Ureter (tissue), 1 donor: ENCODE measurements at places on chromosomes 2 and 18.

DNA sequence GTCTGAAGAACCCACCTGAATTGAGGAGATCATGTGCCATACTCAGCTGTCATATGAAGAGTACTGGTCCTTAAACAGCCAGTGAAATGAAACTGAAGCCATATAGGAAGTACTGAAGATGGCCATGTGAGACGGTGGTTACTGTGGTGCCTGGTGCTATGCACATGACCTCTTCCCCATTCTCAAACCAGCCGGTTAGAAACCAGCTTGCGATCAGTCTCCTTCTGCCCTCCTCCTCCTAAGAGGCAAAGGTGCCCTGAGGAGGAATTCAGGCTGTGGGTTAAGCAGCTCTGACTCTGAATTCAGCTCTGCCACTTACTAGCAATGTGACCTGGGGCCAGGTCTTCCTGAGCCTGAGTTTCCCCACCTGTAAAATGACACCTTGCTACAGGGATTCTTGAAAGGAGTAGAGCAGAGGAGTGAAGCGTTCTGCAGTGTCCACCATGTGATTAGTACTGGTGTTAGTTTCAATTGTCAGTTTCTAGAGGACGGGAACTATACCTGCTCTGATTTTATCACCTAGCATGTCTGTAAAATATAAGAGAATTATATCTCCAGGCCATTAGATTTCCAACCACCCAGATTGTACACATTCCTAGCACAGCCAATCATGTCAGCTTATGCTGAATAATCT, 5.1 kb downstream of the FECH start:
- no peak for DNase-seq

DNA sequence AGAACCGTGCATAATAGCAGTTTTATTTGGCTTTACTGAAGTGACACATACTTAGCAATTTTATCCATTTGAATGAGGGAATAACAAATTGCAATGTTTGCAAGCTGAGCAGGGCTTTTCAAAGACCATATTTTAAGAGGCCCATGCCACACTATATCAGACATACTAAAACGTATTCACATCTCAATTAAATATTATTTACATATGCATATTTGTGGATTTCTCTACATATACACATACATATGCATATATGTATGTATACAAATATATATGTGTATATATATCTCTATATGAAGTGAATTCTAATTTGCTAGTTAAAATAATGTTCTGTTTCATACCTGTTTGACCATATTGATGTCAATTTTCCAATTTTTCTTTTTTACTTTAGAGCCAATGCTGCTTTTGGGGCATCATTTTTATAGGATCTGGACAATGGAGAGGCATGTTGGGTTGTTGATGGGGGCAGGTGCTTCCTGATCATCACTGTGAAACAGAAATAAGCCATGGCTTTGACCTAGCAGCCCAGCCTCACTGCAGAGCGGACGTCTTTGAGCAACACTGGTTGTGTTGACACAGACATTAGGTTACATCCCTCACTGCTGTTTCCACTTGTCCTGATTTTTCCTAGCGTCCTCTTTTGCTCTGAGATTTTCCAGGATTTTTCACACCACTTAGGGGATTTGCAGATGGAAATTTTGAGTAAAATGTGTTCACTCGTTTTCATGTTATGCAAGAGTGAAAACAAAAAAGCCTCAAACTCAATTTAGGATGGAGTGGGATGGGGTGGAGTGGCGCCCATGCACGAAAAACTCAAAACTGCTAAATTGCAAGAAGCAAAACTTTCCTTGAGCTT, 56.9 kb downstream of the RDH14 start:
- DNase-seq: no peak

GRCh38 chr18:40606996-40607395, 1348.0 kb upstream of the PIK3C3 start:
- DNase-seq: no peak

GRCh38 chr2:160338901-160339685, 139.0 kb upstream of the ITGB6 start:
- no peak for DNase-seq

DNA sequence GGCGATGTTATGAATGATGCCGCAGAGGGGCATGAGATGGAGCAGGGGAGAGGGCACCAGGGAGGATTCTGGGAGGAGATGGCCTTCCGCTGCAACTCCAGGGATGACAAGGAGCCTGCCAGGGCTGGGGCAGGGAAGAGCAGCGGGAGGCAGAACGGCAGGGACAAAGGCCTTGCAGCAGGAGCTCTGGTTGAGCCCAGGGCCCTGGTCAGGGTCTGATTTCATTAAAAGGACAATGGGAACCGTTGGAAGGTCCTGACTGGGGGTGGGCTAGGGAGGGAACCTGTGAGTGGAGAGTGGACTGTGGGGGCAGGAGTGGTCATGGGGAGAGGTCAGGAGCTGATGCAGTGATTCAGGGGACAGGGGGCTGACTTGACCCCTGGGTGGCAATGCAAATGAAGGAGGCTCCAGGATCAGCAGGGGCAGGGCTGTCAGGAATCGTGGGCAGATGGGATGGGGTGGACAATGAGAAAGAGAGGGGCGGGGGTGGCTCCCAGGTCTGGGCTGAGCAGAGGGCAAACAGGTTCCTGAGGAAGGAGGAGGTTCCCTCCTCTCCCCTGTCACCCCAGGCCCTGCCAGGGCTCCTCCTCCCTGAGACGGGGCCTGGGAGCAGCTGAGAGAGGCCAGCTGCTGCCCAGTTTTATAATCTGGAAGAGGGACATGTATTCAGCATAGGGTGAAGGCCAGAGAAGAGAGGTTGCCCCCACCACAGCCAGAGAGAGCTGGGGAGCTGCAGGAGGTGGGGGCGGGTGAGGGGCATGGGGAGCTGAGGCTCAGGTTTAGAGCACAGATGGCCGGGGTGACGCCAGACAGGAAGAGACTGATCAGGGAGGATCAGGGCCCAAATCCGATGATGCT, 7.3 kb upstream of the DUSP2 start:
- DNase-seq: no peak

- DNase-seq: no peak
Measured at GRCh38 chr18:79404567-79404910, 8.8 kb downstream of the NFATC1 start.

DNA sequence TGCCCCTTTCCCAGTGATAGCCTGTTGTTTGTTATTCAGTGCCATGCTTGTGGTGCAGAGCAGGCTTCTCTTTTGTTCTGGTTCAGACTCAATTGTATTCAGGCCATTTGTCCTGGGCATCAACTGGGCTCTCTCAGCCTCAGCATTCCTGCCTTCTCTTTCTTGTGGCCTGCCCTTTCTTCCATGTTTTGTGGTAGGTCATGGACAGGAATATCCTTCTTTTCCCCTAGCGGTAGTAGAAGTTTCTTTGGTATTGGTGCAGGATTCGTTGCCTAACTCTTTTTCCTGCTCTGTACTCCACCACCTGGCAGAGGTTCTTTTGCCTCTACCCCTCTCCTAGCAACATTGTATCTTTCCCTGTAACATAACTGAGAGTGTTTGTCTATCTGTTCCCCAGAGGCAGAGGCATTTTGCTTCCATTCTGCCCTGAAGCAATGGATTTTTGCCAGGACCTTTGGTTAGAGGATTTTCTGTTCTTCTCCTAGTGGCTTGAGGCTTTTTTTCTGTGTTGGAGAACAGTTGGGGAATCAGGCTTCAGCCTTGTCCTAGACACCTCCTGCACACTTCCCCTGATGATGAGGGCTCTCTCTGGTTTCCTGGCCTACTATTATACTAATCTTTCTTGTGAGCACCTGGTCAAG, 68.5 kb downstream of the NCOA1 start:
- DNase-seq: no peak

- no peak for DNase-seq
Measured at GRCh38 chr2:24809316-24810007, 16.2 kb downstream of the CENPO start.

- no peak for DNase-seq
Measured at GRCh38 chr18:35661483-35662146, 80.1 kb downstream of the GALNT1 start.

DNA sequence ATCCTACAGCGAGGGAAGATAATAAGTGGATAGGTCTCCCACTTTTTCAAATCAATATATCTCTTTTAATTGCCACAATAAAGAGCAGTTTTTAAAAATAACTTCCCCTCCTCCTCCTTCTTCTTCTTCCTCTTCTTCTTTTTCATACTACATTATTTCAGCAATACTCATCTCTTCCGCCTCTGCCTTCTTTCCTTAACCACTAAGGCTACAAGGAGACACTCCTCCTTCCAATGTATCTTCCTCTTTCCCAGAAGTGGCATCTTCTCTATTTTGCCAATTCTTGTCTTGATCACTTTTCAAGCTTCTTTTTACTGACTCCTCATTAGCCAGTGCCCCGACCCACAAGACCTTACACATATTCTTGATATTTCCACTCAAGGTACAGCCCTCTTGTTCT, 546.6 kb upstream of the CHAC2 start:
- no peak for DNase-seq

GRCh38 chr2:196131949-196132925, 39.1 kb downstream of the STK17B start:
- DNase-seq: no peak

- DNase-seq: no peak
Measured at GRCh38 chr2:75309596-75310463, 110.5 kb upstream of the TACR1 start.

DNA sequence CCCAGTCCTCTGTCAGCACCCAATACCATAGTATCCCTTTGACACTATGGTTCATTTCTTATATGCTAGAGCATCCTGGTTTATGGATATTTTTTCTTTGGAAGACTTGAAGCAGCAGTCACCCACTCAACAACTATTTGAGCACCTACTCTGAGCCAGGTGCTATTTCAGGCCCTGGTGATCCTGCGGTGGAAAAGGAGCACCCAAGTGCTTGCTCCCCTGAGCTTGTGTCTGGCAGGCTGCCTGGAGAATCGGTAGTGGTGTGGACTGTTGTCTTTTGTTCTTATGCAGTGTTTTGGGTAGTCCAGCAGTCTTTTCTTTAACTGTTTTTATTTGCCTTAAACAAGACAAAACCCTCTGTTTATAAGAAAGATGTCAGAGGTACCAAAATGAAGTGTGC, 28.9 kb downstream of the NCK2 start:
- DNase-seq: no peak

DNA sequence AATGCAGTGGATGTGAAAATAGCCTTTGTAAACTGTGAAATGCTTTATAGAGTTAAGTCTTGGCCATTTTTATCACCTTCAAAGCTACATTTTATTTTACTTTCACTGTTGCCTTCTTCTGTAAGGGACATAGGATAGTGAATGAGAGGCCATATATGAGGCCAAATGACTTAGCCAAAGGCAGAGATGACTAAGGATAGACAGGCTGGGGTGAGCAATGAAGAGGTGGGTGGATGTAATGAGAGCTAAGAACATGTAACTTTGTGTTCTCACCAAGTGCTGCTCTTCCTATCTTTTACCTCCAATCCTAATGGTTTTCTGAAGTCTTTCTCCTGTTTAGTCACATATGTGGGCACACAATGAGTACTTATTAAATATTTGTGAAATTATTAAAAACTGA, 101.9 kb downstream of the MBD5 start:
- DNase-seq: no peak

DNA sequence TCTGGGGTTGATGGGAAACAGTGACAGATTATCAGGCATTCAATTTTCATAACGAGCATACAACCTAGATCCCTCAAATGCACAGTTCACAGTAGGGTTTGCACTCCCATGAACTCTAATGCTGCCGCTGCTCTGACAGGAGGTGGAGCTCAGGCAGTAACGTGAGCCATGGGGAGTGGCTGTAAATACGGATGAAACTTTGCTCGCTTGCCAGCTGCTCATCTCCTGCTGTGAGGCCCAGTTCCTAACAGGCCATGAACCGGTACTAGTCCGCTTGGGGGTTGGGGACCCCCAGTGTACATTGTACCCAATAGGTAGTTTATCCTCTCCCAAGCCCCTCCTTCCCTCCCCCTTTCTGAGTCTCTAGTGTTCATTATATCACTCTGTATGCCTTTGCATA, 94.6 kb downstream of the PTH2R start:
- DNase-seq: no peak

- DNase-seq: no peak
Measured at GRCh38 chr18:13653746-13654433, 72.5 kb downstream of the FAM210A start.

DNA sequence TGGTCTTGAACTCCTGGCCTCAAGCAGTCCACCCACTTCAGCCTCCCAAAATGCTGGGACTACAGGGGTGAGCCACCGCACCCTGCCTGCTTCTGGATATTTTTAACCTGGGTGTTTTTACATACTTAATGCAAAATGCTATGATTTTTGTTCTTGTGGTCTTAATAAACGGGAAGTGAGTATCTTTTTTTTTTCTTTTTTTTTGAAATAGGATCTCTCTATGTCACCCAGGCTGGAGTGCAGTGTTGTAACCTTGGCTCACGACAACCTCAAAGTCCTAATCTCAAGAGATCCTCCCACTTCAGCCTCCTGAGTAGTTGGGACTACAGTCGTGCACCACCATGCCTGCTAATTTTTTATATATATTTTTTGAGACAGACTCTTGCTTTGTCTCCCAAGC, 19.2 kb upstream of the ASXL2 start:
- no peak for DNase-seq

DNA sequence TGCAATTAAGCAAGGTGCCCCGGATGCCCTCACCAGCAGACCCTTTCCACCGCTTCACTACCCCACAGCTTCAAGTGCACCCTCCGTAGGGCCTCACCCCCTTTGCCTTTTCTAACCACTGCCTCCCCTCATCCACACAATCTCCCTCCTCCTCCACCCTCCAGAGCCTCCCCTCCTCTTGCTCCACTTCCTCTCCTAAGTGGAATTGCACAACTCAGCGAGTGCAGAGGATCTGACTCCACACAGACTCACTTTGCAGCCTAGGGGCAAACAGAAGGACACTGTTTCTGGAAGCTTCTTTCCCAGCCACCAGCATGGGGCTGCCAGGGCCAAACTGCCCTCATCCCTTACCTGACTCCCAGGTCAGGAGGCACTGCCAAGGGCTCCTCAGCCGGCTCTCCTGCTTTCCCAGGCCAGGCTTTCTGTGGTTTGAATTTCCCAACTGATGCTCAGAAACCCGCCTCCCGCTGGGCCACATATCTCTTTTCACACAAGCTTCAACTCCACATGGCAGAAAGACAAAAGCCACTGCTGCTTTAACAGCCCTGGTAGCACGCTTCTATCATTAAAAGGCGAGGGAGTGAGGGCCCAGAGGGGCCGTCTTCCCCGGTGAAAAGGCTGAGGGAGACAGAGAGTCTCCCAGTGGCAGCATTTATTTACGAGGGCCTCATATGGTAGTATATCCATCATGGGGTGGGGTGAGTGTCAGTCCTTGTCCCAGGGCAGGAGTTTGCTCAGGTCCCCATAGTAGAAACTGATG, 74.7 kb upstream of the MGAT4A start:
- peak; percentile 43 for DNase-seq

DNA sequence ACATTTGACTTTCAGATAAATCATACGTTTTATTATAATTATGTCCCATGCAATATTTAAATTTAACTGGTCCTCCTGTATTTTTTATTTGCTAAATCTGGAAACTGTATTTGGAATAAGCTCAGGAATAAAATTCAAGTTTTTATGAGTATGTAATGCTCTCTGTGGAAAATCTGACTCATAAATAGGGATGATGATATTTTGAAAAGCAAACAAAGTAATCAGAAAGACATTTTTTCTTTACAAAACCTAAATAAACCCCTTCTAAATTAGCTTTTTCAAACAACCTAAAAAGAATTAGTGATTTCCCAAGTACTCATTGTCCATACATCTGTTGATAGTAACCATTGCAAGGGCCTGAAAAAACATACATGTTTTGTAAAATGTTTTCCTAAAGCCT, 41.1 kb downstream of the ASB1 start:
- no peak for DNase-seq

GRCh38 chr2:143645921-143646645, 516.9 kb downstream of the ARHGAP15 start:
- DNase-seq: no peak

GRCh38 chr2:24957221-24957620, 14.5 kb downstream of the DNAJC27 start:
- no peak for DNase-seq
